Cortex of kidney (tissue), 1 donor: ENCODE measurements at places on chromosomes 2 and 18.

DNA sequence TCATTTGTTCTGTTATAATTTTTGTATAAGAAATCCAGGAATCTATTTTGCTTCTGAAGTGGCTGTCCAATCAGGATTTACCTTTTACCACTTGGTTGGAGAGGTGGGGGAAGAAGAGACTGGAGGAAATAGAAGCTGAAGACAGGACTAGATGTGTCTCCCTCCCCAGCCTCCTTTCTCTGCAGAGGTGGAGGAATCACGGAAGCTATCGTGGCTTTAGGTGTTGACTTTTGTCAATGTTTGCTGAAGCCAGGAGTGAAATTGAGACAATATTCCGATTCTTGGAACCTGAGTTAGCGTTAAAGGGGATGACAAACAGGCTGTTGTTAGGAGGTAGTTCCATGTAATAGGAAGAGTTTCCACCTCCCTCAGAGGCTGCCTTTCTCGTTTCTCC, 43.5 kb downstream of the PDCL3 start:
- no peak for DNase-seq

- DNase-seq, result no peak
These were observed 373.4 kb downstream of the NCKAP5 start for GRCh38 chr2:133194777-133195335.

- DNase-seq, result no peak
These were observed 352.1 kb downstream of the MTX2 start for GRCh38 chr2:176621350-176621749.

- DNase-seq, result no peak
These were observed 183.4 kb downstream of the GALR1 start for GRCh38 chr18:77433076-77433475.

DNA sequence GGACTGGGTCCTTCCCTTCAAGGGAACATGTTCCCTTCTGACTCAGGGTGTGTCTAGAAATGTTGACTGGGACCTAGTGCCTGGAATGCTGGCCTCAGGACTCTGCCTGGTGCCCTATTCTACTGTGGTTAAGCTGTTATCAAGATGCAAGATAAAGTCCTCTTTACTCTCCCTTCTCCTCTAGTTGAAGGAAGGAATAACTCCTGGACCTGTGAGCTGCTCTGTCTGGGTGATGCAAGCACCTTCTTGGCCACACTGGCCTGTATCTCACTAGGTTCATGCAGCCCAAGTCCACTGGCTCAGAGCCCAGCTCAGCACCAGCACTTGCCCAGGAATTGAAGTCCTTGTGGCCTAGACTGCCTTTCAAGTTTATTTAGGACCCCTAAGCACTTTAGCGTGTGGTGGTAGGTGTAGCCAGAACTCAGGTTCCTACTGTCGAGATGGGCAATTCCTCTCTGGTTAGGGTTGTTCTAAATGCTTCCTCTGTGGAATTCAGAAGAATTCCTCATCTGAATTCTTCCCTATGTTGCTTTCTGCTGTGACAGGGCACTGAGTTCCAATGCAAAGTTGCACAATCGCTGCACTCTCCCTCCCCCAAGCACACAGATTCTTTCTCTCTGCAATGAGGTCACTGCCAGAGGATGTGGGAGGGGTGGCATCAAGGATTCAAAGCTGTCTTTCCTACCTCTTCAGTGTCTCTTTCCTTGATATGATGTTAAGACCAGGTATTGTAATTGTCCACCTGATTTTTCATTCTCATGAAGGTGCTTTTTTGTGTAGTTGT, 54.7 kb downstream of the VWC2L start:
- DNase-seq, result no peak

DNA sequence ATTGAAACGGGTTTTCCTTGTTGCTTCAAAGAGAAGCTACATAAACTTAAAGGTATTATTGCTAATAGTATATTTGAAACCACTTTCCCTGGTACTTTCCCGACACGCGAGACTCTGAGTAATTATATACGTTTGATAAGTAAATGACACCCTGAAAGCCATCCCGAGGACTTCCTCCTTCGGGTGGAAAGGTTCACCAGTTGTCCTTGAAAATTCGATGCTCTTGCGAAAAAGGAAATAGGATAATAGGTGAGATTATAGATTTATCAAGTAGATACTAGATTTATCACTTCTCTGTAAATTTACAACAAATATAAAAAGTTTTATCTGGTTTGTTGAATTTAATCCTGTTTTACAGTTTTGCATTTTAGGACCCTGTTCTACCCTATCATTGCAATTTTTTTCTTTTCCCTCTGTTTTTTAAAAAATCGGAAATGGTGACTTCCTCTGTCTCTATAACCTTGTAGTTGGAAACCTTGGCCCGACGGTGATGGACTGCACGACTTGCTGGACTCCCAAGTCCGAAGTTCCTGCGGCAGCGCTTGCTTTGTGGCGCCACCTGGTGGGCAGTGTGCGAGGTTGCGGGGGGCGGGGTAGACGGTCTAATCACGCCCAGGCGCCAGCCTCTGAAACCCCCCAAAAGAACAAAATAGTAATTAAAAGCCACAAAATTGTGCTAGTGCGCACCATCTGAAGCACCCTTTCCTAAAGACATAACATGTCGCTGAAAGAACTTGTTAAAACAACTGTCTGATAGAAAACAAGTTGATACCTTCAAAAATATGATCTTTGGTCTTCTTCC, 972 bp upstream of the DLX2 start:
- DNase-seq, result no peak

GRCh38 chr18:76886112-76886511, 63.8 kb downstream of the ZNF236 start:
- no peak for DNase-seq

- no peak for DNase-seq
These were observed 71.1 kb upstream of the SESTD1 start for GRCh38 chr2:179335732-179336131.

DNA sequence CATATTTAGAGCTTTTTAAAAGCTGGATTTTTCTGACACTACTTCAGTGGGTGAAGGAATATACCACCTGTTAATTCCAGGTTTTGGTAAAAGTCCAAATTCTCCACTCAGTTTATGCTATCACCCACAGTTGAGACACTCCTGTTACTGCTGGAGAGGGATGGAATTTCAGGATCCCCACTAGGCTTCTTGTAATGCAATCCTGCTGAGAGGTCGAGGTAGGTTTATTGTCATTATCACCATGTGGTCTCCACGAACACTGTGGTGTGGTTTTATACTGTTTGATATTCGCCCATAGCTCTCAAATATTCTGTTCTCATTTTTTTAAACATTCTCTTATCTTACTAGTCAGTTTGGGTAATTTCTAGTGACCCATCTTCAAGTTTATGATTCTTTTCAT, 167.9 kb downstream of the CCDC102B start:
- DNase-seq, result no peak

- no peak for DNase-seq
These were observed 13.8 kb downstream of the CTAGE1 start for GRCh38 chr18:22403950-22404349.

- no peak for DNase-seq
These were observed 83.3 kb downstream of the MIB1 start for GRCh38 chr18:21823848-21824247.

DNA sequence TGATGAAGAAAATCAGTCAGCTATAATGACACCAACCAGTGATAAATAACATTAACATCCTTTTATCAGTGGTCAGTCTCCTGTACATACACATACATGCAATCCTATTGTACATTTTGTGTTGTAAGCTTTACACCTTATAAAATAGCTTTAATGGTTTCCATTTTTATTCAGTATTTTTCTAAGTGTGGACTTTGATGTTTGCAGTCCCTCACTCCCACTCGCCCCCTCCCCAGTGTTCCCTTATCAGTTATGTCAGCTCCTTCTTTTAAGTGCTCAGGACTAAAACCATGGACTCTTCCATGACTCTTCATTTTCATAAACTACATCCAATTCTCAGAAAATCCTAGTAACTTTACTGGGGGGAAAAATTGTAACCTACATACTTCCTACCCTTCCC, 713.0 kb downstream of the LRRTM4 start:
- no peak for DNase-seq

- DNase-seq, result no peak
These were observed 418.0 kb upstream of the ST6GAL2 start for GRCh38 chr2:107303964-107304363.

- DNase-seq, result no peak
These were observed 14.0 kb downstream of the TMEM18 start for GRCh38 chr2:663221-663620.

GRCh38 chr18:62396381-62396780, 71.3 kb downstream of the TNFRSF11A start:
- DNase-seq, result no peak

DNA sequence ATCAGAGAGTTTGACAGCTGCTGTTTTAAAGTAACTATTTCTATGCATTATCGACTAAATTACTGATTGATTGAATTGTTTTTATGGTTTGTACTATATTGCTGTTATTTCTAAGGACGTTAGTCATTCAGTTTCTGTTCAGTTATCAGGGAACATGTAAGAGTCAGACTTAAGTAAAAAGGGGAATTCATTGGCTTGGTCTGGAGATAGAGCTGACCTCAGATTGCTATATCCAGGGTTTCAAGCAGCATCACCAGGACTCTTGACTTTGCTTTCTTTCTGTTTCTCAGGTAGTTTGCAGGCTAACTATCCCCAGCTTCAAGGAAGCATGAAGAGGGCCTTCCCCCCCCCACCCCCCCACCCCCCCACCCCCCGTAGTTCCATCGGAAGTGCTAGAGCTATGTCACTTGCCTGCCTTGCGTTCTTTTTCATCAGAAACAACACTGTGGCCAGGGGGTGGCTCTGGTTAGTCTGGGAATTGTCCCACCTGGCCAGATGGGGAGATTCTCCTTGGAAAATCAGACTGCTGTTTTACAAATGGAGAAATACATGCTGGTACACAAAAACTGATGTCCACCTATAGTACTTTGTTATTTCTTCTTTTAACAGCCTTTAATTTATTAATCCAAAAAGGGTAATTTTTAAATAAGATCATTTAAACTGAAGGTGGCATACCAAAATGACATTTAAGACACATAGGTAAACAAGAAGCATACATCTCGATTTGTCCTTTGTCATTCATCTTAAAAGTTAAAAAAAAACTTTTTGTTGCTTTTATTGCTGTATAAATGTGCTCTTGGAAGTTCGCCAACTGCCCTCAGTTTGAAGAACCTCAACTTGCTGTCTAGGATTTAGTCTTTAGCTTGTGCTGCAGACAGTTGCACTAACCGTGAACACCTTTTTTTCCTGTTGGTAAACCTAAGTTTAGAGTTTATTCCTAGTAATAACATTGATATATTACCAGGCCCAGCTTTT, 9.4 kb downstream of the SMAD4 start:
- no peak for DNase-seq

DNA sequence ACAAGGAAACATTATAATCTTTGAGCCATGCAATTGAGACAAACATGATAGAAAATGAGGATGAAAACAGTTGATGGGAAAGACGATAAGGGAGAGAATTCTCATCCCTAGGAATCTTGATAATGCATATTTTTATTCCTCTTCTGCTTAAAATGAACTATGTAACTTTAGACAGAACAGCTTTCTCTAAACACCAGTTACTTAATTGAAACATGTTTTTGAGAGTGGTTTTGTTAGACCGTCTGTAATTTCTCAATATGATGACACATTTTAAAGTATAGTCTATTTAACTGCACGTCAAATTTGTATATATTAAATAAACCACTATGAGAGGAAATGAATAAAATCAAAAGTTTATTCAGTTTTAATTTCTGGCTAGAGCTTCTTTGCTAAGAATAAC, 1453.9 kb upstream of the NXPH2 start:
- no peak for DNase-seq

DNA sequence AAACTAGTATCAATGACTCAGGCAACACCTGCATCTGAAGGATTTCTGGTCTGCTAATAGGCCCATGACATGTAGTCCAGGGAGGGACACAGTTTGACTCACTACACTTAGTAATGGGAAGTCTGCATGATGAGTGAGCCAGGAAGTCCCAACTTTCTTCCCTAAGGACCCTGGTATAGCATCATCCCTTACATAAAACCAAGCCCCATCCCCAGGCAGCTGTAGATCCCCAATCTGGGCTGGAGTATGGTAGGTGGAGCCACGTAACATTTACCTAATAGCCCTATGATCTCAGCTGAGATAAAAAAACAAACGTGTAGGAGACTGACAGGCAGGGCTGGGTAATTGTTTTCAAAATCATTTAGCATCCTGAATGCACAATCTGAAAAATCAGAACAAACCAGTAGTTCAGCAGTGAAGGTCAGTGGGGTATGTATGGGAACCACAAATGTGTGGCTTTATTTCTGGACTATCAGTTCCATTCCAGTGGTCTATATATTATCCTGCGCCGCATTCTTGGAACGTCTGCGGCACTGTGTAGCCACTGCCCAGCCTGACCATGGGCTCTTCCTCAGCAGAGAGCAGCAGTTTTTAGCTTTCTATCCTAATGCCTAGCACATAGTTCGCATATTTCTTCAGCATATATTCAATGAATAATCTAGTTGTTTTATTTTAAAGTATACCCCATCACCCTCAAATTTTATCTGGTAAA, 33.5 kb downstream of the EPB41L3 start:
- DNase-seq, result no peak

GRCh38 chr2:28021898-28022297, 131.4 kb downstream of the BABAM2 start:
- no peak for DNase-seq

DNA sequence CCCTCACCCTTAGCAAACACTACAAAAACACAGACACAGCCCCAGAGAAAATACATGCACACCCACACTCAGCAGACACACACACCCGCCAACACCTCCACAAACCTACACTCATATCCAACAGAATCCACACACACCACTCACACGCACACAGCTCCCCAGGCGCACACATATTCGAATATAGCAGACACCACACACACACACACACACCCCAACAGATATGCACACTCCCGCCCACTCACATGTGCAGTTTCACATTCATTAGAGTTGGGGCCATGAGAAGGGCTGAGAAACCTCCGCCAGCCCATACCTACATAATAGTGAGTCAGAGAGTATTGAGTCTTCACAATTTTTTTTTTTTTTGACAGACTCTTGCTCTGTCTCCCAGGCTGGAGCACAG, 29.4 kb upstream of the NOTO start:
- DNase-seq, result no peak

GRCh38 chr2:229641676-229642075, 72.7 kb downstream of the DNER start:
- no peak for DNase-seq
